ENCODE measurements at places on chromosomes 6 and 20. TPM values are rescaled to one million over a fixed set of nuclear protein-coding genes. Genes with fewer than 3 reads are reported as not detected.

DNA sequence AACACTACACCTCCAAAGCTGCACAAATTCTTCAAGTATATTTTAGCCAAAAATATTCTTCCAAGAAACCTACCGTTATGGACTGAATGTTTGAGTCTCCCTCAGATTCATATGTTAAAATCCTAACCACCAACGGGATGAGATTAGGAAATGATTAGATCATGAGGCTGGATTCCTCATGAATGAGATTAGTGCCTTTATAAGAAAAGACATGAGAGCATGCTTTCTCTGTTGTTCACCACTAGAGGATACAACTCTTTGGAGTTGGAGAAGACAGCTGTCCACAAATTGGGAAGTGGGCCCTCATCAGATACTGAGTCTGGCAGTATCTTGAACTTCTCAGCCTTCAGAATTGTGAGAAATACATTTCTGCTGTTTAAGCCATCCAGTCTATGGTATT is 7.1 kb upstream of the SLC17A4 start:
- H3K4me3 ChIP-seq = no peak overlapping the region
- no peaks in the 10 kb centered on the region for H3K27me3 ChIP-seq
- H3K4me1 ChIP-seq = no peaks in the 10 kb centered on the region
- H3K27ac ChIP-seq = no peak overlapping the region
- no peaks in the 10 kb centered on the region for H3K36me3 ChIP-seq
- DNase-seq = no peak

DNA sequence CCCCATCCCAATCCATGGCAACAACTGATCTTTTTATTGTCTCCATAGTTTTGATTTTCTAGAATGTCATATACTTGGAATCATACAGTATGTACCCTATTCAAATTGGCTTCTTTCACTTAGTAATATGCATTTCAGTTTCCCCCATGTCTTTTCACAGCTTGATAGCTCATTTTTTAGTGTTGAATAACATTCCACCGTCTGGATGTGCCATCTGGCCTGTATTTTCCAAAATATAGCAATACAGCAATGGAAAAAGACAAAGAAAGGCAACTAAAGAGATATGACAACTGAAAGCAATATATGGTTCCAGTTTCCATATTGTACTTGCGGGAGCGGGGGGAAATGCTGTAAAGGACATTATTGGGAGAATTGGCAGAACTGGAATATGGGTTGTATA is 166.4 kb upstream of the NT5E start:
- H3K27ac ChIP-seq = no peak overlapping the region
- H3K36me3 ChIP-seq = no peaks in the 10 kb centered on the region
- H3K4me3 ChIP-seq = no peak overlapping the region
- no peaks in the 10 kb centered on the region for H3K4me1 ChIP-seq
- DNase-seq = no peak

DNA sequence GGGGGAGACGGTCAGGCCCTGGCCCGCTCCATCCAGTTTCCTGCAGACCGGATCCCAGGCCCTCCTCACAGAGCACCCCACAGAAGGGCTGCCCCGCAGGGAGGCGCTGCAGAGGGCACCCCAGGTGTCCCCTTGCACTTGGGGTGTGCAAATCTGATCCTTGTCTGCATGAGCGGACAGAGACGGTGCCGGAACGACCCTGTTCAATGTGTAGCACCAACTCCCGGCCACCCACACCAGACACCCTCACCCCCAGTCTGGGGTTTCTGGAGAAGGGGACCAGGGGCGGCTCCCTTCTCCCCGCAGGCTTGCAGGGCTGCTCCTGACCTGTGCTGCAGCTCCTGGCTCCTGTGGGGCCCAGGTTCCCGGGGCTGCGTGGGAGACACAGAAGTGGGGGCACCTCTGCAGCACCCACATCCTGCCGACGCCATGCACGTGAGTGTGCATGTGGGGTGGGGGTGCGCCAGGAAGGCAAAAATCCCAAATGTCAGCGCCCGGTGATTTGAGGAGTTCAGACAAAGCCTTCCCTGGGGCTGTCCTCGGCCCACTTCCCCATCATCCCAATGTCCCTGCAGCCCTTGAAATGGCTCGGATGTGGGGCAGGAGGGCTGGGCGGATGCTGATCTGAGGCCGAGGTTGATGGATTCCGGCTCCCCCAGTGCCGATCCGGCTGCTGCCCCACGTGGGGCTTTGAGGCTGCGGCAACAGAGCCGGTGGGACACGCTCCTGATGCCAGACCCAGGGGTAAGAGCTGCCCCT is 85.3 kb upstream of the BHLHE23 start:
- DNase-seq = no peak
- no peaks in the 10 kb centered on the region for H3K27me3 ChIP-seq
- H3K27ac ChIP-seq = no peak overlapping the region
- no peaks in the 10 kb centered on the region for H3K36me3 ChIP-seq
- no peaks in the 10 kb centered on the region for H3K4me1 ChIP-seq
- no peak overlapping the region for H3K4me3 ChIP-seq

GRCh38 chr6:161544801-161545480 is 271.1 kb upstream of the AGPAT4 start:
- H3K36me3 ChIP-seq = no peaks in the 10 kb centered on the region
- no peaks in the 10 kb centered on the region for H3K27me3 ChIP-seq
- no peak overlapping the region for H3K4me3 ChIP-seq
- H3K27ac ChIP-seq = no peak overlapping the region
- DNase-seq = no peak

DNA sequence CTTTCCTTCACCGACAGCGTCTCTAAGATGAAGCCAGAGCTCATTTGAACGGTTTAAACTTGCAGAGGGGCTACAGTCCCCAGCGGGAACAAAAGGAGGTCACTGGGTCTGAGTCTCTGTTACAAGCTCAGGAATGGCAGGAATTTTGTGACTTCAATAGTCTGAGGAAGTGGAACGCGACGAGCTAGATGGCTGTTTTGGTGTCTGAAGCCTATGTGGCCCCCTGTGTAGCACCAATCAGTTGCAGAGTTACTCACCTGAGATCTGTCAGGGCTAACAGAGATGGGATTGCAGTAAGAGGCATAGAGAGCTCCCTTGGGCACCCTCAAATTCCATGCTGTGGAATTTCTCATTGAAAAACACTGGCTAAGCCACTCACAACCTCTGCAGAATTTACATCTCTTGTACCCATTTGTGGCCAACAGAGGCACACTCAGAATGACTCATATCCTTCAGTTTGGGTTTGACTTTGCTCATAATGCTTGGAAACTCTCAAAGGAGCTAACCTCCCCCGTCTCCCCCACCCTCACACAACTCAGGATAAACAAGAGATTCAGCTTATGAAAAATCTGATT is 7.1 kb upstream of the TCP11 start:
- no peak overlapping the region for H3K4me3 ChIP-seq
- no peaks in the 10 kb centered on the region for H3K4me1 ChIP-seq
- H3K27me3 ChIP-seq = no peaks in the 10 kb centered on the region
- no peak overlapping the region for H3K27ac ChIP-seq
- H3K36me3 ChIP-seq = no peaks in the 10 kb centered on the region

TMC2 gene
- total RNA-seq = 0.96 TPM
